ENCODE measurements at places on chromosomes 2 and 18.

DNA sequence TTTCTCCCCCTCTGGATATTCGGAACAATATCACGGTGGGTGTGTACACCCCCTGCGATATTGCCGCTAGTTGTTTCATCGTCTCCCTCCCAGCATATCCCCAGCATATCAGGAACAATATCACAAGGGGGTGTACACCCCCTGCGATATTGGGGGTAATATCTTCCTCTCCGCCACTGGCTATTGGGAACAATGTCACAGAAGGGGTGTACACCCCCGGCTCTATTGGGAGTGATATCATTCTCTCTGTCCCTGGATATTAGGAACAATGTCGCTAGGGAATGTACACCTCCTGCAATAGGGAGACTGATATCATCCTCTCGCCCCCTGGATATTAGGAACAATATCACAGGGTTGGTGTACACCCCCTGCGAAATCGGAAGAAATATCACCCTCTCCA is 1932.0 kb downstream of the SUCLG1 start:
- DNase-seq, result no peak

DNA sequence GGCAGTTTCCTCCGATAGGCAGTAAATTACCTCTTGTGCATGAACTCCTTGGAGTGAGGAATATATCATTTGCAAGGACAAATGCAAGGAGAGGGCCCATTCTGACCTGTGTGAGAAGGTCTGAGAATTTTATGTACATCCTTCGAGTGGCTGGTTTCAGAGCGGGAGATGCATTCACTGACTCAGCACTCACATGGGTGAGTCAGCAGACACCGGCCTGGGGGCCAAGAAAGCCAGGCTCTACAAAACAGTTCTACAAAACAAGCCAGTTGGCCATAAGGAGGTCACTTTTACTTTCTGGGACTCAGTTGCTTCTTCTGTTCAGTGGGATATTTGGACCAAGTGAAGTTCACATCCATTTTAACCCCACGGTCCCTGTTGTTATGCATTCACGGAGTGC is 35.3 kb downstream of the CYP26B1 start:
- DNase-seq, result no peak

DNA sequence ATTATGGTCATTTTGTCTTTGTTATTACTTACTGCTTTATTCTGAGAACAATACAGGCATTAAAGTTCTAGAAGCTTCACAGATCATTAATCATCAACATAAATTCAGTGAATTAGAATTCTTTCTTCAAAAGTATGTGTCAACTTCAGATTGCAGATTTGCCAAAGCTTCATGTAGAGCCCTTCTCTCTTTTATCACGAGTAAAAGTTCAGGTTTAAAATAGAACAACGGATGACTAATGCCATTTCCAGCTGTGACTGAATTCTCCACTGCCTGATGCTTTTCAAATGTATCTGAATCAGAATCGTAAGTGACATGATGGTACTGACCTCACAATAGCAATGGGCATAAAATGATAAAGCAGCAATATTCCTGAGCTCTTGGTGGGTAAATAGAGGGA is 116.0 kb downstream of the ABCA12 start:
- no peak for DNase-seq

- no peak for DNase-seq
These were observed 94.9 kb downstream of the FAM161A start for GRCh38 chr2:61759005-61759404.

- DNase-seq, result peak; percentile 41
These were observed 151.6 kb upstream of the MSH6 start for GRCh38 chr2:47631306-47631705.

All from ELF-1 (cell line).